ENCODE measurements at places on chromosomes 12 and 14.

DNA sequence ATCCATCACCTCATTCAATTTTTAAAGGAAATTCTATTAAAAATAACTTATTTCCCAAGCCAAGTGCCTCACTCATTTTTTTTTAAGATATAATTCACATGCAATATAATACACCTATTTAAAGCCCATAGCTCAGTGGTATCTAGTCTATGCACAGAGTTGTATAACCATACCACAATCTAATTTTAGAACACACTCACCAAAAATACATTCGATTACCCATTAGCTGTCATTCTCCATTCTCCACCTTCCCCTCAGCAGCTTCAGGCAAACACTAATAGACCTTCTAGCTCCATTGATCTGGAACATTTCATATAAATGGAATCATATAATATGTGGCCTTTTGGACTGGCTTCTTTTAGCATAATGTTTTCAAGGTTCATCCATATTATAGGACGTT, 49.5 kb downstream of the CLMN start:
- no peak for DNase-seq

DNA sequence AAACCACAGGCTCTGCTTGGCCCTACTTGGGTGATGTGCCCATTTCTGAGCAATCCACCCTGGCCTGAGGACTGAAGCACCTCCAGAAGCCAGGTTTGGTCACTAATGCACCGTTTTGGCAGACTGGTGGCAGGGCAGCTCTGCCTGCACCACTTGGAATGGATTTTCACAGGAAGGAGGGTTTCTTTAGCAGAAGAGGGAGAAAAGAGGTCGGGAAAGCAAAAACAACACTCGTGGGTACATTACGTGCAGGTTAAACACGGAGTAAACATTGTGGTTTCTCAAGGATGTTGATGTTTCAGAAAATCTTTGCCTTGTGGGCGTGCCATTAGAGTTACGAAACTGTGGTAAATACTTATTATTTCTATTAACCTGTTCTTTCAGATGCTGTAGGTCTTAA, 70.8 kb downstream of the KCNA5 start:
- DNase-seq = no peak

- no peak for DNase-seq
Measured at GRCh38 chr14:75294649-75295033, 16.0 kb downstream of the FOS start.

- peak; percentile 7 for DNase-seq
Measured at GRCh38 chr12:102876883-102877282, 40.2 kb downstream of the PAH start.

DNA sequence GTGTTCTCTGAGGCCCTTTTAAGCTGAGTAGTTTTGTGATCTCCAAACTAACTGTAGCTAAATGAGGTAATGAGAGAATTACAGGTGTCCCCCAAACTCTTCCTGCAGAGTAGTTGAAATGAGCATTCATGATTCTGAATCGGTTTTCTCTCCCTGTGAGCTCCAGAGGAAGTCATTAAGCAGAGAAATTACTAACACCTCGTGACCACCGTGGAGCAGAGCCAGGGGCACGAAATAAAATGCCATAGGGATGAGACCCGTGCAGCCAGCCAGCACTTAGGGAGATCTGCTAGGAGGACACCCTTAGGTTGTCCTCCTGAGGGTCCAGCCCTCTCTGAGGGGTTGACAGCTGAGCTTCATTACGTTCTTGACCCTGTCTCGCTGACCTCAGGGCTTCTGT, 79.5 kb downstream of the SLC25A47 start:
- DNase-seq = no peak

DNA sequence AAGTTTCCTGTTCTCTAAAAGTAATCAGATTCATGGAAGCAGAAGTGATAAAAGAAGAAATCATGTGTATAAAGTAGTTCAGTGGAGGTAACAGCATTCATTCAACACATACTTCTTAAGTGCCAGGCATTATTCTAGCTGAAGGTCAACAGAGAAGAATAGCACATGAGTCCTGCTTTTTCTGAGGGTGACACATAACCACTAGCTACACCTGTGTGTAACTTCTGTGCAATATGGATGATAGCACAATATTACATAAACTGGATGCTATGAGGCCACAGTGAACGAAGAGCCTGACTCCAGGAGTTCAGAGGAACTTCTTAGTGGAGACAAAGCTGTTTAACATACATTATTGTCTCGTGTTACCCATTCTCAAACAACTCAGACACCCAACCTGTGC, 114.3 kb upstream of the PCED1B start:
- DNase-seq = no peak

DNA sequence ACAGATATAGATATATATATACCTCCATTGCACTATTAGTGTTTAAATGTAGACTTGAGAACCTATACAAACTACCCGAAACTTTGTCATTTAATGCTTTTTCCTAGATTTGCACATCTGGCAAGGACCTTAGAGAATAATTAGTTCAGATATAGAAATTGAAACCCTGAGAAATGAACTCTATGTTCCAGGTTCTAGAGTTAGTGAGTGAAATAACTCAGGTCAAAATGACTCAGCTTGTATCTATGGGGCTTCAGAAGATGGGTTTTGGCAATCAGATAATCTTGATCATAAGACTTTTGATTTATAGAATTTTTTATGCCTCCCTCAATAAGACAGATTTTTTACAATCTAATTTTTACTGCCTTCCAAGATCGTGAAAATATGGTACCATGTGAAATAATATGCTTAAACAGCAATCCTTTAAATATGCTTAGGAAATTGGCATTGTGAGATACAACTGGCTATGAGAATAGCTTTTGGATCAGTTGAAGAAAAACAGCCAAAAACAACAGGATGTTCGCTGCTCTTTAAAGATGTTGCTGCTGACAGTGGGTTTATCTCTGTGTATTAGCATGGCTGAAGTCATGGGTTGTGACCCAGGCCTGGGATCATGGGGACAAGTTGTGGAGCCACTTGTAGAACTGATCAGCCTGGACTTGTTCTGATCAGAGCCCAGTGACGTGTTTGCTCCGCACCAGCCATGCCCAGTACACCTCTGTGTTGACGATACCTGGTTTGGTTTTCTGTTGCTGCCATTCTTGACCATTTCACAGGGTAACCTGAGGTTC, 63.6 kb downstream of the TTLL5 start:
- DNase-seq = peak; percentile 49

DNA sequence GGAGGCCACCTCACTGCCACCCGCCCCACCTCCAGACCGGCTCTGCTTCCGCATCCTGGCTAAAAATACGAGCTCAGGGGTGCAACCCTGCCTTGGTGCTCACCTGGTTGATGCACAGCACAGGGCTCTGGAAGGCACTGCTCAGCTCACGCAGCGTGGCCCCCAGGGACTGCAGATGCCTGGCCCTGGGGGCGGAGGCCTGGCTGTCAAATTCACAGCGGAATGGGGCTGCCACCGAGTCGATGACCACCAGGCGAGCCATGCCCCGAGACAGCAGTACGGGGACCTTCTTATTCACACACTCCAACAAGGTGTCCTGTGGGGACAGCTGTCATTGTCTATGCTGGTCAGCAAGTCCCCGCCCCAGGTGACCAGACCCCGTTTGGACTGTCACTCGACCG, 16.0 kb downstream of the XRCC3 start:
- no peak for DNase-seq

GRCh38 chr14:64217834-64218233, 76.3 kb downstream of the ESR2 start:
- no peak for DNase-seq

DNA sequence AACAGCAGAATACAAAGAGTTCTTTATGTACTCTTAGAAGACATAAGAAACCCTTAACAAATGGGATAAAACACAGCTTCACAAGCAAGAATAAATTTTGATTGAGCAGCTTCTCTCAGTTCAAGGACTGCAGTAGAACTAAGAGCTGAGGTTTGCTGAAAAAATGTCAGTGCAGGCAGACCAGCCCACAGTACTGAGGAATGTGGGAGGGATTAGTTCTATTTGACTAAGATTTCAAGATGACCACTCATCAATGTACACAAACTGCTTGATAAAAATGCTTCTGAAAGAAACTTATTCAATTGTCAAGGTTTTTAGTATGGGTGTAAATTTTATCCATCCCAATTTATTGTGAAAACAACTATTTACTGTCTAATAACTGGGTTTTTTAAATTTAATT, 138.4 kb downstream of the SEC23A start:
- DNase-seq = no peak

- no peak for DNase-seq
Measured at GRCh38 chr12:53660041-53660440, 15.8 kb downstream of the ATP5MC2 start.

- no peak for DNase-seq
Measured at GRCh38 chr12:88145567-88146505, 3.7 kb downstream of the TMTC3 start.

DNA sequence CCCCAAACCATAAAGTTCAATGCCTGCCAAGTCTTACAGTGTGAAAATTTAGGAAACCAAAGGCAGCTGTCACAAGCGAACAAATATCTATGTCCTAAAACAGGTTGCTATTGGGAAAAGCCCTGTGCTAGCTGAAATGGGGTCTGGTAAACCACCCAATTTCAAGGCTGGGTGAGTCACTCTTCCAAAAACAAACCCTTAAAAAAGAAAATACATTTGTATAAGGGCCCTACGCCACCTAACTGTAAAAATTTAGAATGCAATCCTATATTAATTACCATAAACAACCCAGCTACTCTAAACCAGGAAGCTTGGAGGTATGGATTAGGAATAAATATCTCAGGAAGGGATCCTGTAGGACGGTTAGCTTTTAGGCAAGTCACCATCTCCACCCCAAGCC, 32.1 kb downstream of the PRMT8 start:
- DNase-seq = no peak

DNA sequence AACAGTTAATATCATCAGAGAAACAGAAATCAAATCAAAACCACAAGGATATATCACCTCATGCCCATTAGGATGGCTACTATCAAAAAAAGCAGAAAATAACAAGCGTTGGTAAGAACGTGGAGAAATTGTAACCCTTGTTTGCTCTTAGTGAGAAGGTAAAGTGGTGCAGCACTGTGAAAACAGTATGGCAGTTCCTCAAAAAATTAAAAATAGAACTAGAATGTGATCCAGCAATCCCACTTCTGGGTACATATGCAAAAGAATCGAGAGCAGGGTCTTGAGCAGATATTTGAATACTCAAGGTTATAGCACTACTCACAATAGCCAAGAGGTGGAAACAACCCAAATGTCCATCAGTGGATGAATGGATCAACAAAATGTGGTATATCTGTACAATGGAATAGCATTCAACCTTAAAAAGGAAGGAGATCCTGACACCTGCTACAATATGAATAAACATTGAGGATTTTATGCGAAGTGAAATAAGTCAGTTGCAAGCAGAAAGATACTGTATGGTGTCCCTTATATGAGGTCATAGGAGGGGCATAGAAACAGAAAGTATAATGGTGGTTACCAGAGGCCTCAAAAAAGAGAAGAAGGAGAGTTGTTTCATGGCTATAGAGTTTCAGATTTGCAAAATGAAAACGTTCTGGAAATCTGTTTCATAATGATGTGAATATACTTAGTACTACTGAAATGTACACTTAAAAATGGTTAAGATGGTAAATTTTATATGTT, 131.0 kb upstream of the EEA1 start:
- DNase-seq = no peak

- DNase-seq = no peak
Measured at GRCh38 chr14:87899228-87899627, 93.8 kb downstream of the GALC start.

GRCh38 chr14:22798528-22798927, 16.7 kb downstream of the SLC7A7 start:
- no peak for DNase-seq

DNA sequence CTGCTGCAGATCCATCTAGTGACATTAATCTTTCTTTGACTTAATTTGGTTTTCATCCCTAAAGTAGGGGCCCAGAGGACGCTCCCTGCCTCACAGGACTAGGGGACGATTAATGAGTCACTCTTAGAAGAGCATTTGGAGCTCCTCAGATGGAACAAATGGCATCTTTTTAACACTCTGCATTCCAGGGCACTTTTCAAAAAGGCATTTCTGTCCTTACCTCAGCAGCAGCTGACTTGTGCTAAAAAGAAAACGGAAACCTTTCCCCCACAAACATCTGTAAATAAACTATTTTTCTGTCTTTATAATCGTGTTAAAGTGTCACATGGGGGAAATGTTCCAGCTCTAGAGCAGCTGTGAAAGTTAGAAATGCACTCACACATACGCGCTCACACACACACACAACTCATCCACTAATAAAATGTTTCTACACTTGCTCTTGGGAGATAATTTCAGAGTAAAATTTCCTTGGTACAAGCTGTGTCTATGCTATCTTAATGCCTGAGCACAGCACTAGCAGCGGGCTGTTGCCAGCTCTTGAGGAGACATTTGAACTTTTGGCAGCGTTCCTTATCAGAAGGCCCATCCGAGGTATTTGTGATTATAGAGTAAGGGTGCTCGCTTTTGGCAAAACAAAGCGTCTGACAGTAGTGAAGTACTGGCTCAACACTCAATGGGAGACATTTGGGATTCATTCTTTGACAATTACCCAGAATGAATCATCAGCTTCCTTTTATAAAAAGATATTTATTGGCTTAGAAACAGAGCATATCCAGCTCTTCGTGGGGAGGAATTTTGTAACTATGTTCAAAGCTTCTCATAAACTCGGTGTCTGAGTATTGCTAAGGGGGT, 141.3 kb downstream of the PLXNC1 start:
- no peak for DNase-seq

DNA sequence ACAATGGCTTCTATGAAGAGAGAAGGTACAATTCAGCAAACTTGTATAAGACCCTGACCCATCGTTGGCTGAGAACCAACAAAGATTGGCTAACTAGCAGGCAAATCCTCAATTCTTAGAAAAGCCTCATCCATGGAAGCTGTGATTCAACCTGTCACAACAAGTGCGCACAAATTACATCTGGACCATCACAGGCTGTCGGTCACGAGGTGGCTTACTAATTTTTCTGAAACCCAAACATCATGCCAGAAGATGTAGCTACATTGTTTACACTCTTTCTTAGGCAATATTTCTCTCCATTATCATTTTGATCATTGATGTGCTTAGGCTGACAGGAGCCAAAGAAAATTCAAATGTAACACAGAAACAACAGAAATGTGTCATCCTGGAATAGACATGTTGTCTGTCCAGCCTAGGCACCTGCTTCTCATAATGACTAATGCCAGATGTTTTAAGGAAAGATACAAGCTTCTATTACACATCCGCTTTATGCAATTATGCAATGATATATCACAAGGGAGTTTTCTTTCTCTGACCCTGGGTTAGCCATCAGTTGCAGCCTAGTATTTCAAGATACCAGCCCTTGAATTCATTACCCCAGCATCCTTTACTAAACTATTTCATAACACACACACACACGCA, 92.9 kb upstream of the DIO2 start:
- no peak for DNase-seq

DNA sequence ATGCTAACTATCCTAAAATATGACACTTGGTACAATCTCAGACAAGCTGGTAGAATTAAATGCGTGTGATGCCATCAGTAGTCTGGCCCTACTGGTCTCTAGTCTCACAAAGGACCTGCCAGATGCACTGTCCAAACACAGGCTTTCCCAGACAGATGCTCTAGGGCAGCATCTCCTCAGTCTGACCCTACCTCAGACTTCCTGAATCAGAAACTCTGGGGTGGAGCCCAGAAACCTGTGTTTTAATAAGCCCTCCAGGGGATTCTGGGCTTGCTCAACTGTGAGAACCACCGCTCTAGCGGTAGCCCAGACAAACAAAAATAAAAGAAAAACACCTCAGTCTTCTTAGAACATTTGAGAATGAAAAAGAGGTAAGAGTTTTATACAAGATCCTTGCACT, 48.0 kb downstream of the BDKRB1 start:
- DNase-seq = no peak

Data from activated CD4-positive, alpha-beta T cell treated with anti-CD3 and anti-CD28 coated beads, Interleukin-2, Interleukin-6, amounts not matched to agents 100 ng/mL and 50 ng/mL, durations not matched to agents 16 hours and 8 hours (primary cell).